Natural killer cell (primary cell): ENCODE measurements at places on chromosomes 13 and 19. TPM values are rescaled to one million over a fixed set of nuclear protein-coding genes. Genes with fewer than 3 reads are reported as not detected.

CYP4F2 gene
- not detected for total RNA-seq

MATK gene
- 353 TPM for total RNA-seq

CILP2 gene
- 0.05 TPM for total RNA-seq

ZNF546 gene
- 3.3 TPM for total RNA-seq

FLT1 gene
- 0.43 TPM for total RNA-seq

CCDC194 gene
- not detected for total RNA-seq

C13orf42 gene
- total RNA-seq: not detected

ZNF567 gene
- 10.5 TPM for total RNA-seq

LILRA1 gene
- total RNA-seq: 13.0 TPM
